ENCODE measurements at places on chromosomes 1 and 21.

GRCh38 chr1:33056426-33056825 is 19.7 kb upstream of the AK2 start:
- no peak for DNase-seq

DNA sequence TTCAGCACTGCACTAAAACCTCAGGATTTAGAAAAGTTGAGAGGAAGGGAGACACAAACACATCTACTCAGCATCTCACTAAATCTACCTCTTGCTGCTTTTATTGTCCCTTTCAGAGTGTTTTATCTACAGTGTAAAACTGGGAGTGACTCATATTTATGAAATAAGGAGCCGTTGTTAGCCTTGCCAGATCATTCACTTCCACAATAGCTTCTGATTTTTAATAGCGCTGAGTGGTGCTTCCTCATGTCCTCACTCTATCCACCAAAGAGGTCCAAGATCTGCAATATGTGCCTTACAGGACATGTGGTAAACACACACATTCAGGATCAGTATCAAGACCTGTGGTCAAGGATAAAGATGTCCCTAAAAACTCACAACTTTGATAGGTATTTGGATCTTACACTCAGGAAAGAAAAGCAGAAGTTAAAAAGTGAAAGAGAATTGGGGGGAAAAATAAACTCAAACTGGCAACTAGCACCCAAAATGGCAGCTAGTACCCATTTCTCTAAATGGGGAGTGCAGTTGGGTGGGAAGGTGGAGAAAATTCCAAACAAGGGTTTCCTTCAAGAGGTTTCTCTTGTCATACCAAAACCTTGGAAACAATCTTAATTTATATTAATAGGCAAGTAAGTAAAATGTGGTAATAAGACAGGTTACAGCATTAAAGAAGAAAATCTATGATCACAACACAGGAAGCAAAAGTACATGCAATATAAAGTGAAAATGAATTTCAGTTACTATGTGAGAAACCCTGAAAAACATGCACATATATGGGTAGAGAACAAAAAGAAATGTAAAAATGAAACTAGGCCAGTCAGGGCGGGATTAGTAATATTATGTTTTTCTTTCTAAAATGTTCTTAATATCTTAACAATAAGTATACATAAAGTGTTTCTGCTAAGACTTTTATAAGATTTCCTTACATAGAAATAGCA is 15.9 kb downstream of the DUSP10 start:
- no peak for DNase-seq

GRCh38 chr1:31759298-31760023 is 4.7 kb downstream of the ADGRB2 start:
- no peak for DNase-seq

- no peak for DNase-seq
These were observed 78.4 kb downstream of the HS2ST1 start for GRCh38 chr1:86992861-86993260.

DNA sequence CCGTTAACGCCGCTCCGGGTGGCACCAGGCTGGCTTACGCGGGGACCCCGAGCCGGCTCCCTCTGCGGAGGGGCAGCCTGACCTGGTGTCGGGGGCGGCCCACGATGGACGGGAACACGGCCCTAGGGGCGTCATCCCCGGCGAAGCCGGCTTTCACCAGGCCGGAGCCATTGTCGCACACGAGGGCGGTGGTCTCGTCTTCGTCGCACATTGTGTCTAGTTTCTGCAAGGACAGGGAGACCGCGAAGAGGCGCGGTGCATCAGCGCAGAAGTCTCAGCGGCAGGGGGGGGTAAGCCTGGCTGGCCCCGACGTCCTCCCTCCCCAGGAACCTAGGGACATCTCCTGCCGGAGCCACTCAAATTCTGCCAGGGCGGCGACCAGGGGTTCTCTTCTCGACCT is 989 bp downstream of the ACTA1 start:
- no peak for DNase-seq

GRCh38 chr21:36567216-36567885 is 87.4 kb upstream of the CLDN14 start:
- DNase-seq = no peak

DNA sequence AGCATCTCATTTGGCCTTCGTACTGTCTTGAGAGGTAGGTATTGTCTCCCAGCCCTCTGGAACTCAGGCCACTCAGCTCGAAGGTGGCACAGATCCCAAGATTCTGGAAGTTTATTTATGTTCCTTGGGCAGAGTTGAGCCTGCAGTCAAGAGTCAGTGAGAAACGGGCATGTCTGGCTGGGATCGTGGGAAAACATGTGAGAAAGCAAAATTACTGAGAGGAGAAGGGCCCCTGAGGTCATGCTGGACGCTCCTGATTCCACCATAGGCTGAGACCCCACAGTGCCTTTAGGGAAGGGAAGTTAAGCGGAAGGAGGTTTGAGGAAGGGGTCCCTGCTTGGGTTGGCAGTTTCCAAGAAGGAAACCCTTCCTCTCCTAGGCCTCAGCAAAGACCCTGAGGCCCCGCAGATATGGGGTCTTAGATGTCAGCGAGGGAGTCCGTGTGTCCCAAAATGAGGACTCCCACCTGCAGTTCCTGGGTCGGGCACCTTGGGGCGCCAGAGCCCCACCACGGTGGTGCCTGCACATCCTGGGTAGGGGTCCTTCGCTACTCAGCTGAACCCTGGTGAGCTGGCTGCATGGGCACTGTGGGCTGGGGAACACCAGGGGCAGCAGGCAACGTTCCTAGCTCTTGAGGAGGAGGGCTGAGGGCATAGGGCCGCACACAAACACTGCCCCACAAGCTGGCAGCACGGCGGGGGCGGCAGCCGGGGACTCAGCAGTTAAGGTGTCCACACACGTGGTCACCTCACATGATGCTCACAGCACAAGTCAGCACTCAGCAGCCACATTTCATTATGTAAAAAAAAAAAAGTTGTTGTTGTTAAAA is 12.3 kb upstream of the SEMA4A start:
- no peak for DNase-seq

DNA sequence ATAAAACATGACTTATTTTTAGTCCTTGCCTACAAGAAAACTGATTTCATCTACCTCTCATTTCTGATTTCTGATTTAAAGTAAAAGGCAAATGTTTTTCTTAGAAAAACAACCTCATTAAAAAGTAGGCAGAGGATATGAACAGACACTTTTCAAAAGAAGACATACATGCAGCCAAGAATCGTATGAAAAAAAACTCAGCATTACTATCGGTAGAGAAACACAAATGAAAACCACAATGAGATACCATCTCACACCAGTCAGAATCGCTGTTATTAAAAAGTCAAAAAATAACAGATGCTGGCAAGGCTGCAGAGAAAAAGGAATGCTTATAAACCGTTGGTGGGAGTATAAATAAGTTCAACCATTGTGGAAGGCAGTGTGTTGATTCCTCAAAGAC is 16.2 kb downstream of the ODR4 start:
- DNase-seq = no peak

DNA sequence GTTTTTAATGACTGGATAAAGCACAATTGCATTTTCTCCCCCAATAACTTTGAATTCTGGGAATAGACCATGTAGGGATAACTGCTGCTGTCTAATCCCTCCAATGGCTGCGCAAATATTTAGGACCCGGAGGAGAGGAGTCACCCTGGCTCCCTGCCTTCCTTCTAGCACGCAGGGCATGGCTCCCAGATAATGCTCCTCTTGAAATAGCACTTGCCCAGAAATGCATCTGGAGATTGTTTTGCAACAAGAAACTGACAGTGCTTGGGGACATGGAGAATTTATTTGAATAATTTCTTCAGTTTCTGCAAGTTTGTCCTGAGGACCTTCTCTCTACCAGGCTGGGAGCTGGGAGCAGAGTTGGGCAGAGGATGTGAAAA is 83.5 kb downstream of the MAN1C1 start:
- peak; percentile 20 for DNase-seq

DNA sequence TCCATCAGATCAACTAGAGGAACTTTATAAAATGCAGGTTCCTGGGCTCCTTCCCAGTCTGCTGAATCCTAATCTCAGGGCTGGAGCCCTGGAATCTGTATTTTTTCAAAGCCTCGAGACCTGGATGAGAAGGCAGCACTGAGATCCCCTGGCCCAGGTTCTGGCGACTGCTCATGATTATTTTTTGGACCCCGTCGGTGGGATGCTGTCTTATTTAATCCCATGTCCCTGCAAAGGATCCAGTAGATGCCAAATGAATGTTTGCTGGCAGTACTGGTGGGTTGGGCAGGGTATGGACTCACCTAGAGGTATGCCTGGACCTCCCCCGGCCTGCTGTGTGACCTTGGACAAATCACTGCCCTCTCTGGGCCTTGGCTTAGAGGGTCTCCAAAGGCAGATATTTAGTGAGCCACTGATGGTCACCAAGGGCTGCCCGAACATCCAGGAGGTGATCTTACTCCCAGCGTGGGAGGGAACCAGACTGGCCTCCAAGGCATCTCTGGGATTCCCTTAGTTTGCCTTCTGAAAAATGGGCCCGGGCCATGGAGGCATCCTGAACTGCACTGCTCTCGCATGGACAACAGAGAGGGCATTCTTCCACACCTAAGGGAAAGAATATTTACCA is 91.6 kb upstream of the RUNX3 start:
- DNase-seq = no peak

- DNase-seq = no peak
These were observed 43.0 kb downstream of the SPATA17 start for GRCh38 chr1:217674028-217674729.

- DNase-seq = no peak
These were observed 5.8 kb downstream of the KIAA1614 start for GRCh38 chr1:180918519-180918918.

DNA sequence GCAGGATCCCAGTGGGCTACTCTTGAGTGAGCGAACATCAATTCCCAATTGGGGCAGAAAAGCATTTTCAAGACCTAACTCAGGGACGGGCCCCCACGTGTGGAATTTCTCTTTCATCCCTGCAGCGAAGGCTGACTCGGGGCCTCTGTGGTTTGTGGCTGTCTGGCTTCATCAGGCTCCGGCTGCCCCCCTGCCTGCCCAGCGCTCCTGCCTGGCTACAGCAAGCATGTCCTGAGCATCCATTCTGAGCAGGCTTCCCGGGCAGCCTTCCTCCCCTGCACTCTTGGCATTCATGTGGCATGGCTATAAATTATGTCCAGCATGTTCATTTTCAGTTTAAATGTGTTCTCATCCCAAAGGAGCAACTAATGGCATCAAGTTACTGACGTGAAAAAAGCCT is 588.1 kb downstream of the KIF26B start:
- no peak for DNase-seq

DNA sequence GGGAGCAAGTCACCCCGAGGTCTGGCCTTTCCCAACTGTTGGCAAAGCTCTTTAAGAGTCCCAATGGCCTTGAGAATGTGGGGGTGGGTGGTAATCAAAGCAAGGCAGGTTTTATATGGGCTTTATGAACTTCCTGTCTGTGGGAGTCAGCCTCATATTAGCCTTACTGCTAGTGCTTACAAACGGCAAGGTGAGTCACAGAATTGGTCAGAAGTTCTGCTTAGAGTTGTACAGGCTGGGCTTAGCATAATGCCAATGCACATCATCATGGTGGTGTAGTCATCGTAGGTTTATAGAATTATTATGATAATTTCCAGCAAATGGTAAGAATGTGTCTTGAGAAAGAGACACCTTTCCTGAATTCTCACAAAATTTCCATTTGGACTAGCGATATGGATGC is 192.7 kb upstream of the KIAA0040 start:
- DNase-seq = no peak
